HCT116 (cell line): ENCODE measurements at places on chromosomes 2 and 18.

GRCh38 chr2:164186591-164186990, 434.7 kb downstream of the GRB14 start:
- no peak for DNase-seq

GRCh38 chr2:181348107-181348837, 108.9 kb upstream of the ITGA4 start:
- no peak for DNase-seq

GRCh38 chr2:55743583-55743982, 49.9 kb upstream of the PNPT1 start:
- DNase-seq = no peak

GRCh38 chr2:221377597-221377996, 194.5 kb downstream of the EPHA4 start:
- no peak for DNase-seq

- no peak for DNase-seq
These were observed 139.9 kb downstream of the THADA start for GRCh38 chr2:43455731-43456642.

DNA sequence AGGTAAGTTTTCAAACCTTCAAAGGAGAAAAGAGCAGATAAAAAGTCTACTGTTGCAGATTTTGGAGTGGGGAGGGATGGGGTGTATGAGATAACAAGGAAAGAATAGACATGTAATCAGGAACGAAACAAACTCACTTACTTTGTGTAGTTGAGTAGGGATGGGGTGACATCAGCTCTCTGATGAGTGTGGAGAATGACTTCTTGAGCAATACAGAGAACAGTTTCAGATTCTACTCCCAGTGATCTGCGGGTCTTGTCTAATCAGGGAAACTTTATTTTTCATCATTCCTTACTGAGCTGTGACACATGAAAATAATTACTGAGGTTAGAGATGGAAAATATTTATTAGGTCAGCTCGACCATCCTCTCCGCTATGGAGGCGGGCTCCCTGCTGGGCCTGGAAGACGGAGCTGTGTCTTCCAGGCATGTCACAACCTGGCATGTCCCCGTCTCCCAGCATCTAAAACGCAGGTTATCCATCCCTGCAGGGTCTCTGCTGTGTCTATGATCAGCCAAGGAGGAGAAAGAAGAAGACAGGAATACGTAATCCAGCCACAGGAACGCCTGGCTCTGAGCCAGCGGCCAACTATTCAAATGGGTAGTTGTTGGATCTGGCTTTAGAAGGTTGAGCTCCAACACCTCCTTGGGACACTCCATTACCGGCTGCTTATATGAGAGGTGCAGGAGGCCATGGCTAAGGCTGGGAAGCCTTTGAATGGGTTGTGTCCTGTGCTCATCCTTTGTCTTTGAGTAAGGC, 99.0 kb upstream of the SATB2 start:
- DNase-seq = no peak

GRCh38 chr2:117856415-117857210, 42.1 kb downstream of the DDX18 start:
- peak; percentile 15 for DNase-seq

DNA sequence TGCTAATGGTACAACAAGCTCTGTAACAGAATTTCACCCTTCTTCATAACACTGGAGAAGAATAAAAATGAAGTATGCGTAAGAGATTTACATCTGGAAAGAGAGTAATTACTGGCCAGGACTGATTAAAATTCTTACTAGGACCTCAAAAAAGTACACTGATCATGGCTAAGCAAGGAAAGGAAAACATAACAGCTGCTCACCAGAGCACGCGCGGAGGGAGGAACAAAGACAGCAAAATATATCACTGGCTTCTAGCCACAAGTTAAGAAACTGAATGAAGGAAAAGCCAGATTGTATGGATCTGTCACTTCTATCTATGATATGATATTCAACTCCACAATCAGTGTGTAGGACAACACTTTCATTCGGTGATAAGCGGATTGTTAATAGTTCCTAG, 15.6 kb upstream of the CYTIP start:
- DNase-seq = no peak

- DNase-seq = no peak
These were observed 10.7 kb downstream of the BABAM2 start for GRCh38 chr2:27901234-27901633.

DNA sequence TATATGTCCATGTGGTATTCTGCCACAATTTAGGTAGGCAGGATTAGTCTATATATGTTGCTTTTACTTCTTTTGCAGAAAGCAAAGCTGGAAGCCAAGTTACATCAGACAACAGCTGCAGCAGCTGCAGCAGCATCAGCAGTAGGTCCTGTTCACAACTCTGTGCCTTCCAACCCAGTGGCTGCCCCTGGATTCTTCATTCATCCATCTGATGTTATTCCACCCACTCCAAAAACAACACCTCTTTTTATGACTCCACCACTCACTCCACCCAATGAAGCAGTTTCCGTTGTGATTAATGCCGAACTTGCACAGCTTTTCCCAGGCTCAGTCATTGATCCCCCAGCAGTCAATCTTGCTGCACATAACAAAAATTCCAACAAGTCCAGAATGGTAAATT, 107.6 kb downstream of the BIRC6 start:
- DNase-seq = no peak

GRCh38 chr2:164792316-164793170, 49.1 kb downstream of the COBLL1 start:
- DNase-seq = no peak

- peak; percentile 2 for DNase-seq
These were observed 818 bp upstream of the IKZF2 start for GRCh38 chr2:213152065-213152794.

GRCh38 chr2:66547887-66548286, 113.0 kb downstream of the MEIS1 start:
- DNase-seq = no peak

GRCh38 chr2:235511187-235511661, 17.4 kb downstream of the AGAP1 start:
- DNase-seq = peak; percentile 50

DNA sequence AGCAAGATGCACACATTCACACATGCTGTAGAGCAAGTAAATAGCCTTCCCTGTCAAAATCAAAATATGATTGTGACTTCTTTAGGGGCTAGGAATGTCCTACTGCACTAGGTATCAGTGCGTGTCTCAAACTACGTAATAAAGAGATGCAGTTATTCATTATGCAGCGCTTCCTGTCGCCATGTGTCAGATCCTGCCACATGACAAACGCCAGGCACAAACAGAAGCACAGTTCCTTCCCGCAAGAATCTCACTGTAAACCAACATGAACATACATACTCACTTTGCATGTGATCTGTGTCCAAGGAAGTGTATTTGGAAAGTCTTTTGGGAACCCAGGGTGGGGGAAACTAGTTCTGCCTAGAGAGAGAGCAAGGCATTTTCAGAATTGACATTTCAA, 599.9 kb downstream of the RNF144A start:
- no peak for DNase-seq

GRCh38 chr2:9617749-9618148, 13.0 kb downstream of the YWHAQ start:
- DNase-seq = no peak

GRCh38 chr2:56077359-56077915, 106.4 kb upstream of the CCDC85A start:
- peak; percentile 39 for DNase-seq

DNA sequence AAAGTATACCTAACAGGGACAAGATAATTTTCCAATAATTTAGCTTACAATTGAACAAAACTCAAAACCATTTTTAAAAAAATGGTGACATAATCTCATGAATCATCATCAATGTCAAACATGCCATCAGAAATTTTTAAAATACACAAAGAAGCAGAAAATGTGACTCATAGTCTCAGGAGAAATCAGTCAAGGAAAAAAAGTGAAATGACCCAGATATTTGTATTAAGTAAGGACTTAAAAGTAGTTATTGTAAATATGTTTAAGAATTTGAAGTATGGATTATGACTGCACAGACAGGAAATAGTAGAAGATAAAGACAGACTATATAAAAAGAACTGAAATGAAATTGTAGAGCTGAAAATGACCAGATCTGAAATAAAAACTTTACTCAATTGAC, 473.9 kb upstream of the SYT4 start:
- no peak for DNase-seq

DNA sequence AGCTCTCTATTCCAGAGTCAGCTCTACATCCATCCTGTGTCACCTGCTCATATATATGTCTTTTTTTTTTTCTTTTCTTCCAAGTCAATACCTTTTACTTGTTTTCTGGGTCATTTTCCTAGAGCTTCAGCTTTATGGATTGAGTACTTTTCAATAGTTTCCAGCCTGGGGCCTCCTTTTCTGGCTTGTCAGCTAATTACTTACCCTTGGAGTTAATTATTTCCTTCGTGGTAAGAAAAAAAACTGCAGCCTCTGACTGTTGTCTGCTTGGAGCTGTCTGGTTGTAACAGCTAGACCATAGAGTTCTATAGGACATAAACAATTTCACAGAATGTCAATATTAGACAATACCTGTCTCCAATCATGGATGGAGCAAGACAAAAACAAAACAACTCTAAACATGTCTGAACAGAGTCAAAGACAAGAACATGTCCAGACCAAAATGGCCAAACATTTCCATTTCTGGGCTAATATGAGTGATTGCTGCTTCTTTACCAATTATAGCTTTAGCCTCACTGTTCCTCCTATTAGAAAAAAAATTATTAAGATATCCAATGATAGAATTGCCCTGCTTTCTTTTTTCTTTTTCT, 643.1 kb downstream of the SLC4A3 start:
- no peak for DNase-seq

- no peak for DNase-seq
These were observed 24.1 kb upstream of the SP3 start for GRCh38 chr2:173989160-173989883.

- no peak for DNase-seq
These were observed 489.1 kb upstream of the ACVR2A start for GRCh38 chr2:147355706-147356105.

GRCh38 chr2:179263015-179263414, 1.6 kb downstream of the SESTD1 start:
- no peak for DNase-seq

- DNase-seq = no peak
These were observed 143.5 kb upstream of the RBBP8 start for GRCh38 chr18:22789600-22789999.

GRCh38 chr2:171342067-171342413, 91.8 kb downstream of the METTL8 start:
- DNase-seq = no peak

GRCh38 chr2:235606004-235606715, 112.3 kb downstream of the AGAP1 start:
- DNase-seq = no peak

GRCh38 chr2:173370198-173370597, 15.5 kb downstream of the CDCA7 start:
- no peak for DNase-seq

DNA sequence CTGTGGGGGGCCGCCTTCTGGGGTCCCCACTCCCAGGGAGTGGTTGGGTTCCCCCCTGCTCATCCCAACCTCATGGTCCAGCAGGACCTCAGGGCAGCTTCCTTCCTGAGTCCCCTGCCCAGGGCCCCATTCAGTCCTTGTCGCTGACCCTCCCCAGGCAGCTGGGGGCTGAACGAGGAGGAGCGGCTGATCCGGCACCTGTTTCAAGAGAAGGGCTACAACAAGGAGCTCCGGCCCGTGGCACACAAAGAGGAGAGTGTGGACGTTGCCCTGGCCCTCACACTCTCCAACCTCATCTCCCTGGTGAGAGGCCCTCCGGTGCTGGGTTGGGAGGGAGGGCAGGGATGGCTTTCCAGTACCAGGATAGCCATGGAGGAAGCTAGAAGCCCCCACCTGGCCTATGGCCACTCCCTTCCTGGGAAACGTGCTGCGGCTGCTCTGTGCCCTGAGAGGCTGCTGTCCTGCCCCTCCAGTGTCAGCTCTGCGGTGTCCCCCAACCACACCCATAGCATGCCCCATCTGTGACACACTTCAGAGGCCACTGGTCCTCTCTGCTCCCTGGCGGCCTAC, 497 bp downstream of the CHRND start:
- DNase-seq = no peak

DNA sequence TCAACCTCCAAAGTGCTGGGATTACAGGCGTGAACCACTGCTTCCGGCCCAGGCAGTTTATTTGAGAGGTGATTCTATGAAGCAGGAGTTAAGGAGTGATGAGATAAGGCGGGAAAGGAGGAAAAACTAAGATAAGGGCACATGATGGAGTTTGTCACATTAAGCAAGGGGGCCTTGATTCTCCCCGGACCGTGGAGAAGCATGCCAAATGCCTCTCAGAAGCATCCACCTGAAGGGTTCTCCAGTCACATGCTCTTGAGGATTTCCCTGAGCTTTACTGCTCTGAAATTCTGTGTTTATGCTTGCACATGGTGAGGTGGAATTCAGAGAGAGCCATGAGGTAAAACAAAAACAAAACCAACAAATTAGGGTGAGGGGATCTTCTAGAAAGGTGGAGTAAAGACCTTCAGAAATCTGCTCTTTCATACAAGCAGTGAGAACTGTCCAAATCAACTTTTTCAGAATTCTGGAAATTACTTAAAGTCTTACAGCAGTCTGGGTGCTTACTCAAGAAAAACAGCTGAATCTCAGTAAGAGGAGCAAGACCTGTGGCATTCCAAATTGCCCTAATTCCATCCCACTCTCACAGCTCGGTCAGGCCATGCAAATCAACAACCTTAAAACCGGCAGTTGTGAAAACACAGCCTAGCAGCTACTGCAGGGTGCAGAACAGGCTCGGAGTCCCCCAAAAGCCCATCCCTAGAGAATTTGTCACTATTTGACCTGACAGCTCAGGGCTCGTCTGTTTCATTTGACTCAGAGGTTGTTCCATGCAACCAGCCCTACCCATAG, 69.1 kb upstream of the CTLA4 start:
- DNase-seq = no peak

DNA sequence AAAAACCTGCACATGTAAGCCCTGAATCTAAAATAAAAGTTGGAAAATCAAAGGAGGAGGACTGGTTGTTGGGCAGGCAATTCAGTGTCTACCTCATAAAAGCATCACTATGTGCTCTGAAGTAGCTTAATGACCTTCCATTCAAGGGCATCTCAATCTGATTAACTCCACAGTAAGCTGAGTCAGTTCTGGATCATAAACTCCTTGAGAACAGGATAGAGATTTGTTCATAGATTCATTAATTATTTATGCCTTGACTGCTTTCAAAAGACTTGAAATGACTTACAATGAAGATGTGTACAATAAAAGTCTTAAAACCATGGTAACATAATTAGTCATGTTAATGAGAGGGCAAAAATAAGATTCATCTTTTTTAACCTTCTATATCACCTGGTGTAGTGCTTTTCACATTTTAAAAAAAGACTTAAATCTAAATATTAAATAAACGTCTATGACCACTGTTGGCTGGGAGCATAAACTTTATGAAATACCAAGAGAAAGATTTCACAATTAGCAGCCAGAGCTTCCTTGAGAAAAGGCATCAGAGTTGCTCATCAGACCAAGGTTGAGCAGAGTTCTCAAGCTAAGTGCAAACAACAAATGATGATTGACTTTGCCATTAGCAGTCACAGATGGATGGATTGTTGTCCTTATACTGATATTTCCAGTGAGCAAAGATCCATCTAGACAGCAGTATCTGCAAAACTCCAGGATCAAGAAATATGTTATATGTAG, 237.3 kb upstream of the THUMPD2 start:
- no peak for DNase-seq

GRCh38 chr18:57009844-57010243, 137.0 kb upstream of the BOD1L2 start:
- no peak for DNase-seq
